Progenitor cell of endocrine pancreas (in vitro differentiated cells): ENCODE measurements at places on chromosomes 1 and 21.

DNA sequence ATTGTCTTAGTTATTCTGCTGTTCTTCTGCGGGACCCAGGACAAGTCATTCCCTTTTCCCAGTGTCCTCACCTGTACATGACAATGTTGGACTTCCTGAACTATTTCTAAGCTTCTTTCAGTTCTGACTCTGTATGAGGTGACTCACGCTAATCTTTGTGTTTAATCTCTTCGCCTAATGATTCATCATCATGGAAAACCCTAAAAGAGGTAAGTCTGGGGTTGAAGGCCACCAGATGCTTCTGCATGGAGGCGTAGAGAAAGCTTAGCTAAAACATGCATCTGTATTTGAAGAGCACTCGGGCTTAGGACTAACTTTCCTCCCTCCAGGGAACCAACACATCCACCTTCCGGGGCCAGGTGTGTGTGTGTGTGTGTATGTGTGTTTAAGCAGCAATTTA lies 7.4 kb downstream of the SPRR5 start:
- DNase-seq = no peak

GRCh38 chr1:101051688-101052638 lies 26.4 kb upstream of the DPH5 start:
- DNase-seq = no peak

DNA sequence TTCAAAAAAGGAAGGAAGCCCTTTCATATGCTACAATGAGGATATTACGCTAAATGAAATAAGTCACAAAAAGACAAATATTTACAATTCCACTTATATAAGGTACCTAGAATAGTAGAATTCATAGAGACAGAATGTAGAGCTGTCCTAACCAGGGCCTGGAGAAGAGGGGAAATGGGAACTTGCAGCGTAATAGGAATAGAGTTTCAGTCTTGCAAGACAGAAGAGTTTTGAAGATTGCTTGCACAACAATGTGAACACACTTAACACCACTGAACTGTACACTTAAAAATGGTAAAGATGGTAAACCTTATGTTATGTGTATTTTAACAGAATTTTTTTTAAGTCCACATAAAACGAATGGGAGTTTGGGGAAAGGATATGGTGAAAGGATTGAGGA lies 2.9 kb downstream of the CD1B start:
- DNase-seq = no peak

DNA sequence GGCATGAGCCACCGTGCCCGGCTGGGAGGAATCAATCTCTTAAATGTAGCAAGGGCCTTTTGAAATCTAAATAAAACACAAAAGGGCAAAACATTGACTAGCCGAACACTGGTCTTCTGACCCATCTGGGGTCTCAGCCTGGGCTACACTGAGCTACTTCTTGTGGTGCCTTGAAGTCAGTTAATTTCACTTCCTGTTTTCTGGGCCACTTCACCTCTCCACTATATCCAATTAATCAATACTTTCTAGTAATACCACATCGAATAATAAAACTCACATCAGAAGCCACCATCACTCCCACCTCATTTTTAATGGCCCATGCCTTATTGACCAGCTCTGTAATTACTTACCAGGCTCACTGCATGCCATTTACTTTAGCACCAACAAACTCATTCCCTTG lies 138.0 kb upstream of the SAMSN1 start:
- DNase-seq = no peak

DNA sequence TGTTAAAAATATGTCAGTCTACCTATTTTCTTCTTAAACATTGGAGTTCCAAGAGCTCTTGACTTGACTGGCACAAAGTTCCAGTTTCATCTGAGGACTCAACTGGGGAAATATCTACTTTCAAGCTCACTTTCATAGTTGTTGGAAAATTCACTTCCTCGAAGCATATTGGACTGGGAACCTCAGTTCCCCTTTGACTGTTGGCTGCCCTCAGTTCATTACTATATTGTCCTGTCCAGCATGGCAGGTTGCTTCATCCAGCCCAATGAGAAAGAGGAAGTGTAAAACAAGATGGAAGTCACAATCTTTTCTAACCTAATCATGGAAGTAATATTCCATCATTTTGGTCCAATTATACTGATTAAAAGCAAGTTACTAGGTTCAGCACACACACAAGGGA lies 54.3 kb downstream of the ZNF697 start:
- no peak for DNase-seq
